Stimulated activated CD4-positive, alpha-beta T cell treated with anti-CD3 and anti-CD28 coated beads, Interleukin-1b, Interleukin-23, amount 100 ng/mL, for 1 hour (primary cell): ENCODE measurements at places on chromosomes 13 and 19.
A peak's percentile ranks its signal among the peaks of the same experiment; 100 is the strongest.

- no peak for DNase-seq
Observed at GRCh38 chr13:45267215-45267614, 66.4 kb upstream of the KCTD4 start.

DNA sequence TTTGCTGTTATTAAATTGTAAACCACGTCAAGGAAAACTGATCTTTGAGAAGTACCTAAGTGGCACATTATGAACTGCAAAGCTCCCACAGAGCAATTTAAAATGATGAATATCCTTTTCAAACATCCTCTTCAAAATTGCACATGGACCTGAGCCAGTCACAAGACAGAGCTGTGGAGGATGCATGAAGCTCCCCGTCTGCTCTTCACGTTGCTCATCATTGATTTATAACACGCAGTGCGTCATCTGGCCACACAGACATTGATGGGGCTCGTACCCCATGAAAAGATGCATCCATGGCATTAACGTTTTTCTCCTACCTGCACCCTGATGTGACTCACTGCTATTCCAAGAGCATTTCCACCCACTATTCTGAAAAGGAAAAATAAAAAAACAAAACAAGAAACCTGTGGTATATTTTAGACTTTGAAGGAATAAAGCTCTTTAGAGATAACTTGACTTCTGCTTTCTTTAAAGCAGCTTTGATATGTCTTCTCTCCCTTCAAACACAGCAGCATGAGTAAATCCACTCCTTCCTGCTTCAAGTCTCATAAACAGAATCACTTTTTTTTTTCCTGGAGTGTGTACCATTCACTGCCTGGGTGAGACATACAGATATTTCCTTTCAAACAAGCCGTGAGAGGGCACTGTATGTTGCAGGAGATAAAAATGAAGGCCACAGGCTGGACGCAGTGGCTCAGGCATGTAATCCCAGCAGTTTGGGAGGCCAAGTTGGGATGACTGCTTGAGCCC is 7.2 kb upstream of the SERTM1 start:
- DNase-seq: no peak

GRCh38 chr19:3357271-3357991 is 9.0 kb upstream of the NFIC start:
- no peak for DNase-seq

- DNase-seq: no peak
Observed at GRCh38 chr19:10712754-10713153, 5.1 kb upstream of the DNM2 start.

DNA sequence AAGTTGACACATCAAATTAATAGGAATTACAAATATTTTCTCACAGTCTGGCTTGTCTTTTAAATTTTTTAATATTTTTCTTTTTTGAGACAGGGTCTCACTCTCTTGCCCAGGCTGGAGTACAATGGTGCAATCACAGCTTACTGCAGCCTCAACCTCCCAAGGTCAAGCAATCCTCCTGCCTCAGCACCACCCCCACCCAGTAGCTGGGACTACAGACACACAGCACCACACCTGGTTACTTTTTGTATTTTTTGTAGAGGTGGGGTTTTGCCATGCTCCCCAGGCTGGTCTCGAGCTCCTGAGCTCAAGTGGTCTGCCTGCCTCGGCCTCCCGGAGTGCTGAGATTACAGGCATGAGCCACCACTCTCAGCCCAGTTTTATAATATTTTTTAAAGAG is 72.0 kb downstream of the SPATA13 start:
- DNase-seq: no peak

DNA sequence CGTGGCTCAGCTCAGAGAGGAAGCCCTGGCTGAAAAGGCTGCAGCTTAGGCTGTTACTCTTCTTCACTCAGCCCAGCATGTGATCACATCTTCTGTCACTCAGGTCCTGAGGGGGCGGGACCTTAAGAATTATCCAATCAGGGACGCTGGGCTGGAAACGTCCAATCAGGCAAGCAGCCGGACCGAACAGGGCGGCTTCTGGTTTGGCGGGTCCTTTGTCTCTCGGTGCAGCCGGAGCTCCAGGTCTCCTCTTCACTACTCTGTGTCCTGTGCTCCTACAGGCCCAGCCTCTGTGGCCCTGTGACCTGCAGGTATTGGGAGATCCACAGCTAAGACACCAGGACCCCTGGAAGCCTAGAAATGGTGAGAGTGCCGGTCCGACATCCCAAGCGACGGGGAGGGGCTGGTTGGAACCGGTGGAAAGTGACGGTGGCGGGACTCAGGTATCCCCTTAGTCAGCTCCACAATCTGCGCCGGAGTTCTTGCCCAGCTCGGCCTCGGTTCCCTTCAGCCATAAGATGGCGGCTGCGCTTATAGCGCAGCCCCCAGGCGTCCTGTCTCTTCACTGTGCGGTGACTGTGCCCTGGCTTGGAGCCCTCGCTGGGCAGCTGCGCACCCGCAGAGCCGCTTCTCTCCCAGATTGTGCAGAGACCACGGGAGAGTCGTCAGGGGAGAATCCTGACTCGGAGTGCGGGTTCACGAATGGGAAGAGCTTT is at the start of gene ZNF93:
TSS of gene ZNF93 (plus strand) at position 218 of the 716 bp plus-strand sequence. CDS start at position 361, 143 bp downstream.
- peak; percentile 73 for DNase-seq

DNA sequence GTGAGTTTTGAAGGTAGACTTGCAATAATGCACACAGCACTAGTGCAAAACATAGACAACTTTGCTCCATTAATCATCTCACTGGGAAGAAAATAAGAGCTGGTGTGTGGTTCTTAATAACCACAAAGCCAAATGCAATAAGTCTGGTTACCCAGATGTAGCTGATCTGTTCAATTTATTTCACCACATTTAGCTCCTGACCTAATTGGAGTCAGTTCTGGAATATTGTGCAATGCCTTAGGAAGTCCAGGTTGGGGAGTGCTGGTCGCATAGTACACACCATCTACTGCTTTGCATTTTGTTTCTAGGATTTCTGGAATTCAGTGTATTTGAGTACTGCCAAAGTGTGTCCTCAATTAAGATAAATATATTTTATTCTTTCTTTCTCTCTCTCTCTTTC is 483.3 kb upstream of the SPRY2 start:
- DNase-seq: no peak

GRCh38 chr13:48220592-48220980 is 12.4 kb upstream of the ITM2B start:
- no peak for DNase-seq

GRCh38 chr13:101554420-101555125 is 102.1 kb downstream of the ITGBL1 start:
- DNase-seq: no peak

GRCh38 chr19:47107953-47108746 is 5.4 kb downstream of the ZC3H4 start:
- DNase-seq: no peak

GRCh38 chr19:34120846-34121639 is 51.3 kb upstream of the LSM14A start:
- DNase-seq: peak; percentile 25

DNA sequence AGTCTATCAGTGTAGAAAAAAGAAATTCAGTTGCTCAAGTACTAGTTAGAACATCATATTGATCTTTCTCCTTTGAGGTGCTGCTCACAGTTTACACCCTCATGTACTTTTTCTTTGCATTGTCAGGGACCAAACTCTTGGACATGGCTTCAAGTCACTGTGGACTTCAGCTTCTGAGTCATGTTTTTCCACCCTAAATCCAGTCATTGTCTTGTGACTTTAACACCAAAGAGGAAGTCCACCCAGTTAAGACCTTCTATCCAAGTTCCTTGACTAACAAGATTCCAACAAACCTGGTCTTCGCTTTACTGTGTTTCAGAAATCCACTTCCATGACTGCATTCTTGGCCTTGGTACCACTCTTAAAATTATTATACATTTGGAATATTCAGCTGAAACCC is 206.7 kb upstream of the ARGLU1 start:
- no peak for DNase-seq

DNA sequence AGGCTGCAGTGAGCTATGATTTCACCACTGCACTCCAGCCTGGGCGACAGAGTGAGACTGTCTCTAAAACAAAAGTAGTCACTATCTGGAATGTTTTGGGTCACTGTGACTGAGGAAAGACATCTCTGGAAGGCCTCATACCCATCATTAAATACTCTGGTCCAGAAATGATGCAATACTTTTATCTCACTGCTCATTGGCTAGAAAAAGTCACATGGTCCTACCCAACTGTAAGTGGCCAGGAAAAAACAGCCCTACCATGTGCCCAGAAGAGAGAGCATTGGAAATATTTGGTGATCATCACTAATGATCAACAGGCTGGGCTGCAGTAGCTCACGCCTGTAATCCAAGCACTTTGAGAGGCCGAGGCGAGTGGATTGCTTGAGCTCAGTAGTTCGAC is 29.8 kb downstream of the PNPLA6 start:
- no peak for DNase-seq

DNA sequence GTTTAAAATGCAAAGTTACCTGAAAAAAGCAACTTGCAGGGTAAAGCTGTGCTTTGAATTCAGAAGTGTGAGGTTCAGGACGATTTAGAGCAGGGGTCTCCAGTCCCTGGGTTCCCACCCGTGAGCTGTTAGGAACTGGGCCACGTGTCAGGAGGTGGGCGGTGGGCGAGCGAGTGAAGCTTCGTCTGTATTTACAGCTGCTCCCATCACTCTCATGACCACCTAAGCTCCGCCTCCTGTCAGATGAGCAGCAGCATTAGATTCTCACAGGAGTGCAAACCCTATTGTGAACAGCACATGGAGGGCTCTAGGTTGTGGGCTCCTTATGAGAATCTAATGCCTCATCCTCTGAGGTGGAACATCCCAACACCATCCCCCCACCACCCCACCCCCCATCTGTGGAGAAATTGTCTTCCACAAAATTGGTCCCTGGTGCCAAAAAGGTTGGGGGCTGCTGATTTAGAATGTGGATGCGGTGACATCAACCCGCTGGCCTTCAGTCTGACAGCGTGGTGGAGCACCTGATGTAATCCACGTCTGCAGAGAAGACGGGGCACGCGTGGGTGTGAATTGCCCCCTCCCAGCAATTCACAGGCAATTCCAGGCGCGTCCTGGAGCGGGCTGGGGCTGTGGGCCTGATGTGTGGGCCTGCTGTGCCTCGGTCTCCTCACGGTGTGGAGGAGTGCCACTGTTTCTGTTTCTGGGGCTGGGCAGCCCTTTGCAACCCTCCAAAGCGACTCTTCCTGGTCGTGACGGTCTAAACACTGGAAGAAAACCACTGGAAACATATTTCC is 214.0 kb upstream of the SOX1 start:
- no peak for DNase-seq

DNA sequence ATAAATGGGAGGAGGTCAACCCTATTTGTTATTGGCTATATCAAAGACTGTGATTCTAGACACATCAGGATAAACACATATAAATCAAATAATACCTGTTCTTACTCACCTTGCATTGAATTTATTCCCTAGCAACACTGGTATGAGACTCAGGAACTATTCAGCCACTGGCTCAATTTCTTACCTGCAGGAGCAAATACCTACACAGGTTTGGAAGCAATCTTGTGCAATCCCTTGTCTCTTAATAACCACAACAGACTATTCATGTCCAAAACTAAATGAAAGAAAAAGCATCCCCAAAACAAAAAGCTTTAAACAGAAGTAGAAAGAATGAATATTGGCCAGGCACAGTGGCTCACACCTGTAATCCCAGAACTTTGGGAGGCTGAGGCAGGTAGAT is 55.5 kb downstream of the TBC1D4 start:
- DNase-seq: no peak

GRCh38 chr13:113084943-113085540 is 20.5 kb upstream of the F7 start:
- no peak for DNase-seq

DNA sequence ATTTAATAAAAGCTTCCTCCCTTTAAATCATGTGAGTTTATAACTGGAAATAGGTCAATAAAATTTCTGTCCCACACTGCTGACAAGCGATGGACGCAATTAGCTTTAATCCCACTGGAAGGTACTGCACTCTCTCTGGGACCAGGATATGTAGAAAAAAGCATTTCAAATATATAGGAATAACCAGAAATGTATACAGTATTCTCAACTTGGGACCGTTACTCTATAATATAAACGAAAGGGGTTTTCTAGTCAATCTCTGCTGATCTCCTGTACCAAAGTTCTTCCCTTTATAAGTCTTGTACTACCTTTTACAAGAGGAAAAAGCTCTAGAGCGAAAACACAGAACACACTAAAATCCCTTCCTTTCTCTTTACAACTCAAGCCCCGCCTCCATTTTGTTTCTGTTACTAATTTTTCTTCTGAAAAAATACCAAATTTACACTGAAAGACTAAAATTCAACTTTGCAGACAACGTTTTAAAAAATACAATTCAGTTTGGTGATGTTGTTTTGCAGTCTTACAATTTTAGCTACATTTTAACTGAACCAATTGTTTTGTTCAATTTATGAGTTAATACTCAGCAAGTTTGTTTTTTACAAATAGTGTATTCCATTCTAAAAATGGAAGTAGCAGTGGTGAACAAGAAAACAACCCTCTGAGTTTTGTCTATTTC is 1.7 kb upstream of the USPL1 start:
- DNase-seq: no peak

- DNase-seq: no peak
Observed at GRCh38 chr13:105929505-105929904, 606.0 kb downstream of the EFNB2 start.

GRCh38 chr13:20654156-20654555 is 49.3 kb upstream of the IL17D start:
- no peak for DNase-seq

- no peak for DNase-seq
Observed at GRCh38 chr13:74047931-74048600, 86.1 kb downstream of the KLF12 start.

- no peak for DNase-seq
Observed at GRCh38 chr19:42053037-42053935, 16.7 kb downstream of the GRIK5 start.

- peak; percentile 92 for DNase-seq
Observed at GRCh38 chr19:12564016-12564664, 12.9 kb upstream of the ZNF564 start.

- DNase-seq: no peak
Observed at GRCh38 chr19:4800591-4801081, 9.1 kb downstream of the FEM1A start.

- no peak for DNase-seq
Observed at GRCh38 chr19:58476498-58477015, 405 bp downstream of the ZNF446 start.

- no peak for DNase-seq
Observed at GRCh38 chr13:111953546-111954178, 113.3 kb upstream of the SOX1 start.

GRCh38 chr19:2755448-2755705 is 15.6 kb upstream of the SLC39A3 start:
- no peak for DNase-seq
